Cerebellar cortex (tissue), 1 donor: ENCODE measurements at places on chromosomes 2 and 18.

DNA sequence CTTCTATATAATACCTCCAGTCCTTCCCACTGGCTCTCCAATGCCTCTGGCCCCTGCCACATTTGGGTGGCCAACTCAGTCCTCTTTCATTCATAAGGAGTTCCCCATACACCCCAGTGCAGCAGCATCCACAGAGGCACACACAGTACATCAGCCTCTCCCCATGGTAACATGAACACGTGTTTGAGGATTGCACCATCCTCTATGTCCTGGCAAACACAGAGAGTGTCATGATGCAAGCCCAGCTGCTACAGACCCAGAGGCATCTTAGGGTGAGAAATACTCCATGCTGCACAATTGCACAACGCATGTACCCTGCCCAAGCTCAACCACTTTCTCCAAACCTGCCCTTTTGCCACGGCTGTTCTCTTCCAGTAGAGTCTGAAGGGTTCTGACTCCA is 11.5 kb downstream of the IGFBP5 start:
- no peak for DNase-seq

- no peak for DNase-seq
Measured at GRCh38 chr2:121372721-121373353, 87.8 kb upstream of the TFCP2L1 start.

- peak; percentile 29 for DNase-seq
Measured at GRCh38 chr2:239928391-239929350, 96.5 kb downstream of the NDUFA10 start.

GRCh38 chr2:144131042-144131441 is 388.9 kb downstream of the ZEB2 start:
- no peak for DNase-seq

- DNase-seq, result peak; percentile 29
Measured at GRCh38 chr2:231716666-231717280, 8.4 kb downstream of the PTMA start.
